ENCODE measurements at places on chromosomes 7 and 10.

- no peak for DNase-seq
These were observed 121.4 kb upstream of the RET start for GRCh38 chr10:42955493-42955889.

DNA sequence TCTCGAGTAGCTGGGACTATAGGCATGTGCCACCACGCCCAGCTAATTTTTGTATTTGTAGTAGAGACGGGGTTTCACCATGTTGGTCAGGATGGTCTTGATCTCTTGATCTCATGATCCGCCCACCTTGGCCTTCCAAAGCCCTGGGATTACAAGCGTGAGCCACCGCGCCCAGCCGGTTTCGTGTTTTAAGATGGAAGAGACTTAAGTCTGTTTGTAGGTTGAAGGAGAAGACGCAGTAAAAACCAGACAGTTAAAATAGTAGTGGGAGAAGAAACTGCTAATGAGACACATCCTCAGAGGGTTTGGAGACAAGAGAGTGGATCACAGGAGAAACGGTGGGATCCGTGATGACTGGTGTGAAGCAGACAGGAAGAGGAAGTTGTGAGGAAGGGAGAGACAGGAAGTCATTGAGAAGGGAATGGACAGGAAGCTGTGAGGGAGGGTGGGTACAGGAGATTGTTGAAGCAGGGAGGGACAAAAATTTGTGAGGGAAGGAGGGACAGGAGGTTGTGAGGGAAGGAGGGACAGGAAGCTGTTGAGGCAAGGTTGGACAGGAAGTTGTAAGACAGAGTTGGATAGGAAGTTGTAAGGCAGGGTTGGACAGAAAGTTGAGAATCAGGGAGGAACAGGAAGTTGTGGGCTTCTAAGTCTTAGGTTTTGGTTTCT, 115.5 kb downstream of the WDFY4 start:
- DNase-seq = no peak

GRCh38 chr10:70684839-70685454, 12.6 kb downstream of the ADAMTS14 start:
- DNase-seq = no peak

GRCh38 chr7:85655252-85655651, 468.4 kb upstream of the SEMA3D start:
- no peak for DNase-seq

DNA sequence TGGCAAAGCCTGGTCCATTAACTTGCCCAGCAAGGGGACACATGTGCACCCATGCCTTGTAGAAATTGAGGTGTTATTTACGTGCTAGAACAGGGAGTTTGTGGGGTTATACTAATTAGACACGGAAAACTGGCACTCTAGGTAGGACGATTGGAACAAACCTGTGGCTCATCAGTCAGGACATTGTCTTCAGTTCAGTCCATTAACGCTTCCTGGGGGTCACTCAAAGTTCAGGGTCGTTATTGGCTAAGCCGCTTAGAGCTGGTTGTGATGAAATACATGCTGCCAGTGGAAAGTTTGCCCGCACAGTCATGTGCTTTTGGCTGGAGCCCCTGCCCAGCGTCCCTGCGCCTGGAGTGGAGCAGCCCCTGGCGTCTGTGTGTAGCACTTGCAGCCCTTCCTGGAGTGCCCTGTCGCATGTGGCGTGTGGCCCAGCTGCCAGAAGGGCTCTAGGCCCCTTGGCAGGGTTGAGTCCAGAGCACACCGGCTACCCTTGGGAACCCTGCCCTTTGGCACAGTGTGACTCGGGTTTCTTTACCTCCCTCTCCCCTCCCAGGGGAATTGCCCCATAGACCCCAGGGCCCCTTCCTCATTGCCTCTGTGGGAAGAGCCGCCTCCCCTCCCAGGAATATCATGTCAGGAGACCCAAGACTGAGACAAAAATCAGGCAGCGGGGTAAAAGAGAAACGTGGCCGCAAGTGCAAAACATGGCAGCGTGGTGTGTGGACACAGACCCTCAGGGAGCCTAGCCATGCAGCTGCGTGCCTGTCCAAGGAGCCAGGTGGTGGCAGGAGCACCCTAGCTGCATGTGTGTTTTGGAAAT, 9.8 kb downstream of the ZNF775 start:
- DNase-seq = no peak

- DNase-seq = no peak
These were observed 38.9 kb downstream of the CACNA2D1 start for GRCh38 chr7:82404652-82405051.

DNA sequence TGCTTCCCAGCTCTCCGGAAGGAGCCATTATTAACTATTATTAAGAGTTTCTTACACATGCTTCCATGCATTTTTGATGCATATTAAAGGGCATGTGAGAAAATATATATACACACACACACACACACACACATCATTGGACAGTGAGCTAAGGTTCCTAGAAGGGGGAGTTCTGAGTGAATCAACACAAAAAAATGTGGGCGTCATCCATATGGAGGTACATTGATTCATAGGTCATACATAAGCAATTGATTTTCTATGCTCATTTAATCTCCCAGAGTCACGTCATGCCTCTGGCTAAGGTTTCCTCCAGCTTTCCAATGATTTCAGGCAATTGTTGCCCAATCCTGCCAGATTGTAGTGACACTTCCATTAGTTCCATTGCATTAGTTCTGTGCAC, 269.4 kb downstream of the DNAJB9 start:
- DNase-seq = no peak

DNA sequence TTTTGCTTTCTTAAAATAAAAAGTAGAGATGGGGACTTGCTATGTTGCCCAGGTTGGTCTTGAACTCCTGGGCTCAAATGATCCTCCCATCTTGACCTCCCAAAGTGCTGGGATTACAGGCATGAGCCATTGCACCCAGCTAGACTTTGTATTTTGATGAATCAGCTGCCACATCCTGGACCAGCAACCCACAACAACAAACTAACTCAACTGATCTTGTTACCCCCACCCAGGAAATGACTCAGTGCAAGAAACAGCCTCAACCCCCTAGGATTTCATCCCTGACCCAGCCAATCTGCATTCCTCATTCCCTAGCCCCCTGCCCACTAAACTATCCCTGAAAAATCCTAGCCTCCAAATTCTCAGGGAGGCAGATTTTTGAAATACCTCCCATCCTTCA, 123.8 kb downstream of the IPMK start:
- no peak for DNase-seq

DNA sequence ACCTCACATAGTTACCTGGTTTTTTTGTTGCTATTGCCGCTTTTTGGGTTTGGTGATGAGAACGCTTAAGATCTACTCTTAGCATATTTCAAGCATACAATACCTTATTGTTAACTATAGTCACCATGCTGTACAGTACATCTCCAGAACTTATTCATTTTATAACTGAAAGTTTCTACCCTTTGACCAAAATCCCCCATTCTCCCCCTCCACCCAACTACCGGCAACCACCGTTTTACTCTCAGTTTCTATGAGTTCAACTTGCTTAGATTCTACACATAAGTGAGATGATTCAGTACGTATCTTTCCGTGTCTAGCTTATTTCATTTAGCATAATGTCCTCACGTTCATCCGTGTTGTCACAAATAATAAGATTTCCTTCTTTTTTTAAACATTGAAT, 86.7 kb upstream of the IL6 start:
- no peak for DNase-seq

- peak; percentile 82 for DNase-seq
These were observed 83.2 kb upstream of the KIF5B start for GRCh38 chr10:32139223-32140073.

DNA sequence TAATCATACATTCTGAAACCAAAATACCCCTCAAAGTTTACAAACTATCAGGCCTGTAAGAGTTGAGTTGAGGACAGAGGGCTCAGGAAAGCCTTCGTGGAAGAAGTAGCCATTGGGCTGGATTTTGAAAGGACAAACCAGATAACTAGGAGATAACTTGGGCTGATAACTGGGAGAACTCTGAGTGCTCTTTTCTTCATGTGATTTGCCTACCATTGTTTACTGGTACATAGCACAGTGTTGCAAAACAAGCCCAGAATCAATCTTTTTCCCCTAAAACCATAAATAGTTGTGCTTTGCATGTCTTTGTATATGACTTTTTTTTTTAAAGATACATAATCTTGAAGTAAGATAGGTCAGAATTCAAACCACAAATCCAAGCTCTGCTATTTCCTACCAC, 106.7 kb upstream of the ITGB1 start:
- no peak for DNase-seq

DNA sequence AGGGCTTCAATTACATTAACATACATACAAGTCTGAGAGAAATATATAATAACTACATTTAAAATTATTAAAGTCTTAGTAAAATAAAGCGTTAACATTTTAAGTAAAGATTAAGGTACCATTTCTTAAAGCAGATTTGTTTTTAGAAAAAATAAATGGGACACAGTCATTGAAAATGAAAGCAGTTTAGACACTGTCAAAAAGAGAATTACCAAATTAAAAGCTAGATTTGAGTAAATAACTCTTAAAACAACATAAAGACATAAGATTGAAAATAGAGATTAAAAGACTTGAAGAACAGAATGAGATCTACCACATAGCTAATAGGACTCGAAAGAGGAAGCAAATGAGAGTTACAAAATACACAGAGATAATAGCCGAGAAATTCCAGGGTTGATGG, 562.2 kb upstream of the FOXK1 start:
- DNase-seq = no peak

DNA sequence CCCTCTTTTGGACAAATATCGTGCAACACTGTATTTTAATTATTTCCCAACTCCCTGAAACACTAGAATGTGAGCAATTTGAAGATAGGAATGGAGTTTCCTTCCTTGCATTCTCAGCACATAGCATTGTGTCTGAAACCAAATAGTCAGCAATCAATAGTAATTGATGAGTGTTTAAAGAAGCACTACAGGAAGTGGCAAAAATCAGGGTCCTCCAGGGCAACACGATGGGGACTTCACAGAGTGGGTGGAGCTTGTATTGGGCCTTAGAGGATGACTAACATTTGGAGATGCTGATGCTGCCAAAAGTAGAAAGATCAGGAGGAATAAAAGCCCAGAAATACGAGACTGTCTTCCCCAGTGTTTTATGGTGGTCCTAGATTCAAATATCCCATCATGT, 94.9 kb downstream of the NPSR1 start:
- DNase-seq = no peak

GRCh38 chr10:97333601-97334369, 744 bp downstream of the FRAT2 start:
- DNase-seq = no peak

DNA sequence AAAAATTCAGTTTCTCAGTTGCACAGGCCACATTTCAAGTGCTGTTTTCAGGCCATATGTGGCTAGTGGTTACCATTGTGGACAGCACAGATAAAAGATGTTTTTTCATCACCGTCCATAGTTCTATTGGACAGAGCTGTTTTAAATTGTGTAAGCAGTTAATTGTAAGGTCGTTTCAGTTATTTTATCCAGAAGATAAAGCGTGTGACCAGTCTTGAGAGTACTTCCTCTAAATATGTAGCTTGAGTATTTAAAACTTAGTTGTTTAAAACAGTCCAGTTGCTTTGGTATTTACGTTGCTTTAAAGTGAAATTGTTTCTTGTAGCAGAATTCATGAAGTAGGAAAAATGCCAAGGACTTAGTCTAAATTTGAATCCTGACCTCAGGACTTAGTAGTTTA, 66.9 kb downstream of the ZNRF2 start:
- DNase-seq = no peak

DNA sequence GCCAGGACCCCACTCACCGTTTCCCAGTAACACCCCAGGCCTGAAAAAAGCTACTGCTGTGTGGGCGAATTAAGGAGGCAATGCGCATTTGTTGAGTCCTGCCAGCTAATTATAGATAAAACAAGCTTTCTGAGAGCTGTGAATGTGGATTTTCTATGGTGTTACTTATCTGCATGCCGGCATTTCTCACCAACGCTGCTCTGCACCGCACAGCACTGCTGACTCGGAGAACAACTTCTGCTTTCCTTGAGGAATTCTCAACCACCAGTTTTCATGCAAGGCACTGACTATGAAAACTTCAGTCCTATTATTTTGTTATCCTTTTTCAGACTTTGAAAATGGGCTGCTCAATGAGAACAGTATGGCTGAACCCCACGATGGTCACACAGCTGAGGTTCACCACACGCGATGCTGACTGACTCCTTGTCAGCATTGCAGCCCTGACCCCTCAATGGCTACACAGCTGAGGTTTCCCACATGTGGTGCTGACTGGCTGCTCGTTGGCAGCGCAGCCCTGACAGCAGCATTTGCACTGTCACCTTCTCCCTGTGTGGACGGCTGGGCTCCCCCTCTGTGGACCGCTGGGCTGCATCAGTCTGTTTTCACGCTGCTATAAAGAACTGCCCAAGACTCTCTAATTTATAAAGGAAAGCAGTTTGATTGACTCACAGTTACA, 190.6 kb downstream of the DIP2C start:
- DNase-seq = no peak

- no peak for DNase-seq
These were observed 11.9 kb downstream of the COBL start for GRCh38 chr7:51304729-51305128.

DNA sequence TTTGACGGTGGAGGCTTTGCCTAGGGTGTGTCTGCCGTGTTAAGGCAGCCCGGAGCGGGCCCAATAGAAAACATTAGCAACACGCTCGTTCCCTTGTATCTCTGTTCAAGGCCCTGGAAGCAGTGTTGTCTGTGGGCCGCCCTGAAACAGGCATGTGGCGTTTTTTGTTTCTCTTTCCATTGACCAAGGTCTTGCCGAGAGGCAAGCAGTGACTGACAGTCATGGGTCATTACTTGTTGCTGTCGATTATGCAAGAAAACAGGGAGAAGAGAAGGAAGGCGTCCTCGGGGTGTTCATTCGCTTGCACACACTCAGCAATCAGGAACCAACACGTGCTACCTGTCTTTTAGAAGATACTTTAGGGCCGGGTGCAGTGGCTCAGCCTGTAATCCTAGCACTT, 92.5 kb downstream of the EZH2 start:
- no peak for DNase-seq

GRCh38 chr10:71241114-71241829, 28.9 kb downstream of the UNC5B start:
- DNase-seq = peak; percentile 73

GRCh38 chr10:37739181-37739580, 118.2 kb downstream of the ZNF248 start:
- no peak for DNase-seq

All from fibroblast of the conjunctiva (primary cell).